ENCODE measurements at places on chromosomes 4 and X.

GRCh38 chrX:41036668-41037326, 48.4 kb upstream of the USP9X start:
- no peak for DNase-seq

GRCh38 chr4:154471526-154472331, 19.9 kb downstream of the DCHS2 start:
- DNase-seq, result no peak

- DNase-seq, result no peak
Observed at GRCh38 chr4:3871181-3871852, 105.1 kb downstream of the ADRA2C start.

DNA sequence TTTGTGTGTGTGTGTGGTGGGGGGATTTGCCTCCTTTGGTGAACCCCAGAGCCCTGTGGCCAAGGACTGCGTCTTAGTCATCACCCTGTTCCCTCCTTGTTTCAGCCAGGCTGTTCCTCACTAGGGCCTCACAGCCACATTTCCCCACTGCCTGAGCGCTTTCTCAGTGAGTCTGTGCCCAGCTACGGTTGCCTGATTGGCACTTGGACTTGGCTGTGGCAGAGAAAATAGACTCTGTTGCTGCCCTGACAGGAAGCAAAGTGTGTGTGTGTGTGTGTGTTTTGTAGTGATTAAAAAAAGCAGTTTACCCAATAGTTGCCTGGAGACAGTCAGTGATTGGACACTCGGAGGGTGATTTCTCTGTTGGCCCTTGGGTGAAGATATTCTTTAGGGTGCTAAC, 113.0 kb downstream of the UCHL1 start:
- no peak for DNase-seq

DNA sequence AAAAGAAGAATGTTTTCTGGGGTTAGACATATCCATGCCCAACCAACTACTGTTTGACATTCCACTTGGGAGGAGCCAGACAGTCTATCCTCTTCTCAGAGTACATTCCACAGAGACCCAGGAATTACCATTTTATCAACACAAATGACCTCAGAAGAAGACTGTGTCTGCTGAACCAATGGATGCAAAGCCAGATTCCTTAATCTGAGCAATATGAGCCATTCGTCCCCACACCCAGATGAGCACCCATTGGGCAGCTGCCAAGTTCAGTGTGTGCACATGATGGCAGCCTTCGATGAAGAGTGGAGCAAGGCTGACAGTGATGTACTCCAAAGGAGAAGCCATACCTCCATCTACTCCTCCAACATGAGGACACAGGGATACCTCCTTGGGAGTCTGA, 111.3 kb downstream of the ZNF674 start:
- DNase-seq, result no peak

- no peak for DNase-seq
Observed at GRCh38 chrX:27918799-27919198, 62.5 kb downstream of the DCAF8L1 start.

DNA sequence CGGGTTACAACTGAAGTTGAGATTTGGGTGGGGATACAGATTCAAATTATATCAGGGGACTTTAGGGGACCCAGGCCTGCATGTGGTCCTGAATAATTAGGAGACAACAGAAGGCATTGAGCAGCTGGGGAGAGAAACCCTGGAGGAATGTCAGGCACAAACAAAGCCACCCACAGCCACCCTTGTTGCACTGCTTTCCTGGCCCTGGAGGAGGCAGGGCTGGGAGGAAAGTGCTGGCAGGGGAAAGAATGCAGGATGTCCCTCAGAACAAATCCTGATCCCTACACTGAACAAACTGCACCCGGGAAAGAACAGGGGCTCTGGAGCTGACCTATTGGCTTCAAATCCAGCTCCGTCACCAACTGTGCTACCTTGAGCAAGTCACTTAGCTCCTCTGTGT, 214.1 kb upstream of the ATP6AP2 start:
- no peak for DNase-seq

GRCh38 chrX:111779582-111779981, 96.4 kb upstream of the TRPC5OS start:
- no peak for DNase-seq

DNA sequence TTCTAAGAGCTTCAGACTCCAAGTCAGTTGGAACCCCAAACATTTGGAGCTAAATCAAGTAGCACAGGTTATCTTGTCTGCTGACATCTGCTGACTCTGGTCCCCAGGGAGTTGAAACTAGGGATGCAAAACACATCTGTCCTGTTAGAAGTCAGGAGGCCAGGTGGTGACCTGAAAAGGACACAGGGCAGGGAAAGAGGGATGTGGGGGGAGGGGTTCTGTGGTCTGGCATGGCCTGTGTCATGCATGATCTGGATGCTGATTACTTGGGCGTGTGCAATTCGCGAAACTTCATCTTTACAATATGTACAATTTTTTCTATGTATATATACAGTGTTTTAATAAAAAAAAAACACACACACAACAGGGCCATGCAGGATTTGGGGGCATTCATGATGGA, 55.3 kb downstream of the FHDC1 start:
- DNase-seq, result no peak

DNA sequence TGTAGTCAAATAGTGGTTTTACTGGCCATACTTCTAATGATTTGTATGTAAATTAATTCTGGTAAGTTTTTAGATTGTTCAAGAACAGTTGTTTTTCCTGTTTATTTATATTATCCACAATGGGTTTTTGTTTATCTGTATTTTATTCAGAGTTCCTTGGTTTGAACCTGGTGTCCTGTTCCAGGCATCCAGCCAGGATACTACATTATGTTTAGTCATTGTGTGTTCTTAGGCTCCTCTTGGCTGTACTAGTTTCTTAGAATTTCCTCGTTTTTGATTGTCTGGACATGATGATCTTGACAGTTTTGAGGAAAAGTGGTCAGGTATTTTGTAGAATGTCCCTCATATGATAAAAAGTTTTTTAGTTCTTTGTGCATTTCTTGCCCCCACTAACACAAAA, 7.8 kb downstream of the TIGD2 start:
- no peak for DNase-seq

DNA sequence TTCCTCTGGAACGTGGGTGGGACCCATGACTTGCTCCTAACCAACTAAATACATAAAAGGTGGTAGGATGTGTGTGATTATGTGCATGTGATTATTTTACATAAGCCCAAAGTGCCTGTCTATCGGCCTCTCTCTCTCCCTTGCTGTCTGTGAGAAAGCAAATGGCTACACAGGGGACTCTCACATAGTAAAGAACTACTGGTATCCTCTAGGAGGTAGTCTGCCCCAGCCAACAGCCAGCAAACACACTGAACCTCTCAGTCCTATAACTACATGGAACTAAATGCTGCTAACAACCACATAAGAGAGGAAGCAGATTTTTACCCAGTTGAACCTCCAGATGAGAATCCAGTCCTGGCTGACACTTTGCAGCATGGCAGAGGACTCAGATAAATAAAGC, 1249.4 kb downstream of the ADGRL3 start:
- no peak for DNase-seq

DNA sequence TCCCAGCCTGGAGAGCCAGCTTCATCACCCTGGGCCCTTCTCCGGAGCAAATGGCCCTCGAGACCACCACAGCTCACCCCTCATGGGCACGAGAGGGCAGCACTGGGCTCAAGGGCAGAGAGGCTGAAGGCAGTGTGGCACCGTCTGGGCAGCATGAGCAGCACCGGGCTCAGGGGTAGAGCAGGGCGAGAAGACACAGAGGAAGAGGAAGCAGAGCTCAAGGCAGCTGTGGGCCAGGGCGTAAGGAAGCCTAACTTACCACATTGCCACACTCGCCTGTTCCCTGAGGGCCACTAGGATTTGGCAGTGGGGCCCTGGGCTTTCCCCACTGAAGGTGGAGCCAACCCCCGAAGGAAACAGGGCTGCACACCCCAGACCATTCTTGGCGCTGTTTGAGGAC, 15.5 kb downstream of the ZNF185 start:
- no peak for DNase-seq

GRCh38 chr4:147034372-147034771, 88.7 kb upstream of the TTC29 start:
- no peak for DNase-seq

GRCh38 chr4:108160741-108161352, 7.9 kb downstream of the LEF1 start:
- DNase-seq, result no peak

- DNase-seq, result no peak
Observed at GRCh38 chr4:62402088-62402806, 1202.1 kb downstream of the ADGRL3 start.

DNA sequence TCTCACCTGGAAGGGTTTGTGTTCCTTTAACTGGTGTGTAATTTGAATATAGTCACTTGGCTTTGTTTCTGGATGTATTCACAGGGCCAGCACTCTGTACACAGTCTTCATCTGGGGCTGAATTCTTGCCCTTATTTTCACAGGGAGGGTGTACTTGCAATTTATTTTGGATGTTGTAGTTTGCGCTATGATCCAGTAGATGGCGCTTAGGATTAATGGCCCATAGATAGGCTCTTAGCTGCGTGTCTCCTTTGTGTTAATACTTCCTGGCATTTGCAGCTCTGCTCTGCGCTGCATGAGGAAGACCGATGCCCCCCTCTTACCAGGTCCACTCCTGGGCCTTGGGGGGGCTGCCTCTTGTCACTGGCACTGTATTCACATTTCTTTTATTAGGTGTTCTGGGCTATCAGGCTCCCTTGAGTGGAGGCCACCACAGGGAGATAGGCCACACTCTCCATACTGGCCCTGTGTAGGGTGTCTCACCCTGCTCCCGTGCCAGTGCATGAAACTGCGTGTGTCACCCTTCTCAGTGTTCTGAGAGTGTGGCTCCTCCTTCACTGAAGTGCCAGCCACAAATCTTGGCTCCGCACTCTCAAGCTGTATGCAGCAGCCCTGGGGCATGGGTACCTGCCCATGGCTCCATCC, 562.2 kb downstream of the ZIC3 start:
- no peak for DNase-seq

DNA sequence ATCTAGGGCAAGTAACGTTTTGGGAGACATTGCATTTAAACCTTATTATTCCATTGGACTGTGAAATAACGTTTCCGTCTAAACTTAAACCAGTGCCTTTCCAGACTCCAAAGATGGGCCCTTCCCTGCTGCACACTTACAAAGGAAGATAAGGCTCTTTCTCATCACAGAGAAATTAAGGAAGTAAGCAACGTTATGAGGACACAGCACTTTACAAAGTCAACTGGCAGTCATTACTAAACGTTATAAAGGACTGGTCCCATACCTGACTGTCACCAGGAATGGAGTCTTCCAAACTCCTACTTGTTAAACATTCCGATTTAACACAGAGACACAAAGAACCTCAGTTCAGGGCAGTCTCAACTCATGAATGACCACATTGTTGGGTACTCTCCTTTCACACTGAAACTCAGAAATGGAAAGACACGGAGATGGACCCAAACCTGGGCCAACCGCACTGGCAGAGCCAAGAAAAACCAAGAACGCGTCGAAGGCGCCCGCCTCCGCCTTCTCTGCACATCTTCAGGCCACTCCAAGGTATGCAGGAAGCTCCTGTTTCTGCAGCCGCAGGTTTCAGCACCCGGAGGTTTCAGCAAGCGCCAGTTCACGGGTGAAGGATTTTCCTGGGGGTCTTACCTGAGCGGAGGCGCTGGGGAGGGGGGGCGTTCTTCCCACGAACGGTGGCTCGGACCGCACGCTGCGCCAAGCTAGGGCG, 670 bp downstream of the PAPSS1 start:
- peak; percentile 3 for DNase-seq

GRCh38 chr4:96504386-96504785, 664.5 kb downstream of the PDHA2 start:
- DNase-seq, result no peak

DNA sequence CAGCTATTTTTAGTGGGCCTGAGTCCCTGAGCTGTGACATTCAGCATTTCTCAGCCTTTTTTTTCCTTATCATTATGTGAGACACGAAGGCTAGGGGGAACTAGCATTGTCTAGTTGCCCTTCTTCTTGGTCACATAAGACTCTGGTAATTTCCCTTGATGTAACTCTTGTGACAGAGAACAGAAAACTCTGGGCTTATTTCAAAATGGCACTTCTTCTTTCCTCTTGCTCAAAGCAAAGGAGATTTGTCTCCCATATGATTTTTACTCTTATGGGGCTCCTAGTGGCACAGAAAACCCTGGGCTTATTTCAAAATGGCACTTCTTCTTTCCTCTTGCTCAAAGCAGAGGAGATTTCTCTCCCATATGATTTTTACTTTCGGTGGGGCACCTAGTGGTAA, 14.7 kb downstream of the ATXN3L start:
- no peak for DNase-seq

- DNase-seq, result no peak
Observed at GRCh38 chrX:46165411-46165810, 379.8 kb downstream of the ZNF674 start.

- no peak for DNase-seq
Observed at GRCh38 chrX:118780911-118781310, 42.7 kb upstream of the ZCCHC12 start.

DNA sequence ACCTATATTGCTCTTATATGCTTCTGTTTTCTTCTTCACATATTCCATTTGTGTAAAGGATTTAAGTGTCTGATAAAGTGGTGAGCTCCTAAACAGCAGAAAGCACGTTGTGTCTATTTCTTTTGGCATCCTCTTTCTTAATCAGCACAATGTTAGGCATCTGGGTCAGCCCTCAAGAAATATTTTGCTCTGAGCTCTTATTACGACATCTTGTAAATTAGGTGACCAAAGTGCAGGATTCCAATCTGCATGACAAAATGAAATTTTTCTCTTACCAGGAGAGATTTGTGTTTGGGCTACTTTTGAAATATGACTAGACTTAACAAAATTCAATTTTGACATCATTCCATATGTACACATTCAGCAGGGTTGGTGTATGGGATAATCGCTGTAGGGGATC, 210.0 kb upstream of the IGFBP7 start:
- DNase-seq, result no peak

- no peak for DNase-seq
Observed at GRCh38 chrX:121864561-121864960, 817.2 kb downstream of the GLUD2 start.

- DNase-seq, result no peak
Observed at GRCh38 chr4:182619660-182620059, 297.5 kb downstream of the DCTD start.

DNA sequence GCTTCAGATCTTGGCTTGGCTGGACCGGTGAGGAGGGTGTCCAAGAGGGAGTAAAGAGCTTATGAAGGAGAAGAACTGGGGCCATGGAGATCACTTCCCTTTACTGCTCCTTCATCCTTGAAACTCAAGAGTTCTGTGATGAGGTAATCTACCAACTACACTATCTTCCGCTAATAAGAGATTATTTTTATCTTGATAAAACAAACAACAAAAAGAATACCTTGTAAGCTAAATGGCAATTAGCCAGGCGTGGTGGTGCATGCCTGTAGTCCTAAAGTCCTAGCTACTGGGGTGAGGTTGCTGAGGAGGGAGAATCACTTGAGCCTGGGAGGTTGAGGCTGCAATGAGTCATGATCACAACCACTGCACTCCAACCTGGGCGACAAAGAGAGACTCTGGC, 47.4 kb downstream of the HAUS3 start:
- no peak for DNase-seq

- no peak for DNase-seq
Observed at GRCh38 chr4:36269101-36269500, 12.3 kb upstream of the DTHD1 start.

- no peak for DNase-seq
Observed at GRCh38 chrX:97070346-97070745, 186.6 kb downstream of the RPA4 start.

GRCh38 chr4:87179751-87180150, 40.7 kb downstream of the KLHL8 start:
- DNase-seq, result no peak

GRCh38 chr4:83074086-83074704, 39.2 kb downstream of the COPS4 start:
- DNase-seq, result no peak
